ENCODE measurements at places on chromosomes 6 and 20.

GRCh38 chr20:59028812-59029211 is 3.3 kb downstream of the ATP5F1E start:
- no peak for DNase-seq

GRCh38 chr6:83518816-83519480 is 6.6 kb downstream of the PRSS35 start:
- no peak for DNase-seq

GRCh38 chr6:169921217-169921616 is 169.8 kb downstream of the ERMARD start:
- no peak for DNase-seq

DNA sequence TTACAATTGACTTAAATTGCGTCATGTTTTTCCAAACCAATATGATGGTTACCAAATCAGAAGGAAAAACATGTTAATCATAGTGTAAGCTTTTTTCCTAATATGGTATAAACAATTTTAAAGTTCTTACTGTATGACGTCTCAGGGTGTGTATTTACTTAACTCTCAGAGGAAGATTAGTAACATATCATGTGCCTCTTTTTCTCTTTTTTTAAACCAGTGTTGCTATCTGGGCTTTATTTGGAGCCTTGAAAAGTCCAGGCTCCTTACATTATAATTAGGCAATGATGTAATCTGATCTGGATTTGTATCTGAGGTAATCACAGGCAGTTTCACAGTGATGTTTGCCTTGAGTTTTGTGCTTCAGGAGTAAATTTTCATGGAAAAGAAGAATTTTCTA is 20.4 kb upstream of the RAB23 start:
- DNase-seq, result no peak

GRCh38 chr6:340991-341827 is 48.9 kb downstream of the DUSP22 start:
- DNase-seq, result no peak

DNA sequence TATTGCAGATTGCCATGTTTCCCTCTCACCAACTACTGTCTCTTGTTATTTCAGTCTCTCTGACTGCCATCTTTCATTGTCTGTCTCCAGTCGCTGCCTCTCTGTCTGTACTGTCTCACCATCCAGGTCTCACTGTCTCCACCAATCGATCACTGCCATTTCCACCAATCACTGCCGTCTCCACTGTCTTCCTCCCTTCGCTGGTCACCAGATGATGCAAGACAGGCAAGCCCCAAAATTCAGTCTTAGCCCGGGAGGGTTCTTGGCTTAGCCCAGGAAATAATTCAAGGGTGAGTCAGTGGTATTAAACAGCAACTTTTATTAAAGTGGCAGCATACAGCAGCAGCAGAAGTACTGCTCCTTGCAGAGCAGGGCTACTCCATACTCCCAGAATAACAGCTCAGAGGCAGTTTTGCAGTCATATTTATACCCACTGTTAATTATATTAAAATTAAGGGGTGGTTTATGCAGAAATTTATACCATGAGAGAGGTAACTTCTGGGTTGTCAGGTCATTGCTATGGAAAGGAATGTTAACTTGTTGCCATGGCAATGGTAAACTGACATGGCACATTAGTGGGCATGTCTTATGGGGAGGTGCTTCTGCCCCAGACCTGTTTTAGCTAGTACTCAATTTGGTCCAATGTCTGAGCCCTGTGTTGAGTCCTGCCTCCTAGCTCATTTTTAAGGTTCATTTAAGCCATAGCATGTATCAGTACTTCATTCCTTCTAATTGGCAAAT is 23.0 kb upstream of the ECHDC1 start:
- no peak for DNase-seq

GRCh38 chr20:58747211-58747610 is 54.6 kb downstream of the NPEPL1 start:
- DNase-seq, result no peak

DNA sequence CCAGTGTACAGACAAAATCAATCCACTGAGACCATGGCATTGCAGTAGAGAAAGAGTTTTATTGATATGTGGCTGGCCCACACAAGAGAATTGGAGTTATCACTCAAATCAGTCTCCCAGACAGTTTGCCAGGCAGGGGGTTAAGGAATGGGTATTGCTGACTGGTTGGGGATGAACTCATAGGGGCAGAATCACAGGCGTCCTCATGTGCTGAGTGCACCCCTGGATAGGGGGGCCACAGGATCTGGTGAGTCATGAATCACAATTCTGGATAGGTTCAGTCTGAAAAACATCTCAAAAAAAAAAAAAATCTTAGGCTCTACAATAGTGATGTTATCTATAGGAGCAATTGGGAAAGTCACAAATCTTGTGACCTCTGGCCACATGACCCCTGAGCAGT is 29.5 kb upstream of the ILRUN start:
- no peak for DNase-seq

- no peak for DNase-seq
Observed at GRCh38 chr20:7742479-7742878, 197.8 kb downstream of the HAO1 start.

- no peak for DNase-seq
Observed at GRCh38 chr20:46786566-46786965, 77.1 kb downstream of the SLC2A10 start.

DNA sequence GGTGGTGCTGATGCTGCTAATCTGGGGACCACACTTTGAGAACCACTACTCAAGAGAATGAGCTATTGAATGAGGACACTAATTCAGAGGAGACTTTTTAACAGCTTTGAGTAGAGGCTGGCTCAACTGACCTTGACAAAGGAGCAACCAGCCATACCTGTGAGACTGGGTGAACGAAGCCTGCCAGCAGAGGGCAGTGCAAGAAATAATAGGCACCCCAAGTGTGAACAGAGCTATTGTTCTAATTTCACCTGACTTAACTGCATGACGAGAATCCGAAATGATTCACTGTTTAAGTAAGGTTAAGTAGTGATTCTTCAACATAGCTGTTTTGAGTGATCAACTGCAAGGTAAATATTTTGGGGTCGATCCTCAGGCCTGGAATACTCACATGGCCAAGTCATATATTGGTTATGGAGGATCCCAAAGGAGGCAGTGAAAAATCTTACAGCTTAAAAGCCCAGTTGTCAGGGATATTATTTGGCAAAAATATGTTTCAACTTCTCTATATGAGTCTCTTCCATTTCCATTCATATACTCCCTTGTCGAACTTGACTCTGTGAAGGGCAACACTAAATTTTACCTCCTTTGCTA is 550.5 kb upstream of the MARCKS start:
- peak; percentile 29 for DNase-seq

DNA sequence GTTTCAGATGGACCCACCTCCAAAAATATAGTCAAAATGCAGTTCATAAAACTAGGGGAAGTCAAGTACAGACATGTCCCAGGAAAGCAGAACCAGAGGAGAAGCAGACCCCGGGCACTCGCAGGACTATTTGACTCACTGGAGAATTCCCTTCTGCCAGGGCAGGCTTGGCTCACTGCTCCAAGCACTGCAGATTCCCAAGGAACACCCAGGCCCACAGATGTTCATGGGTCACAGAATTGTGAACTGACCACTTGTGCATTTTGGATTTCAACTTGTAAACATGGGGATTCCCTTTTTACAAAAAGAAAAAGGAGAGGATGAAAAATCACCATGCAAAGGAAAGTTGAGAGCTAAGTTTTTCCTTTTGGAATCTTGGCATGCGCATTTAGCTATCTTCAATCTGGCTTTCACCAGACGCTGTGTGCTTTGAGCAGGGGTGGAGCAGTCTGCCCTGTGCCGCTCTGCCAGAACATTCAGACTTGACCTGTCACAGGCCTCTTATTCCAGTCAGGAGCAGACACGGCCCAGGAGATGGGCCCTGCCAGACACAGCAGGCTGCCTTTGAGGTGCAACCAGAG is 237.5 kb upstream of the TAB2 start:
- no peak for DNase-seq

GRCh38 chr6:44441091-44441855 is 53.8 kb downstream of the CDC5L start:
- no peak for DNase-seq

DNA sequence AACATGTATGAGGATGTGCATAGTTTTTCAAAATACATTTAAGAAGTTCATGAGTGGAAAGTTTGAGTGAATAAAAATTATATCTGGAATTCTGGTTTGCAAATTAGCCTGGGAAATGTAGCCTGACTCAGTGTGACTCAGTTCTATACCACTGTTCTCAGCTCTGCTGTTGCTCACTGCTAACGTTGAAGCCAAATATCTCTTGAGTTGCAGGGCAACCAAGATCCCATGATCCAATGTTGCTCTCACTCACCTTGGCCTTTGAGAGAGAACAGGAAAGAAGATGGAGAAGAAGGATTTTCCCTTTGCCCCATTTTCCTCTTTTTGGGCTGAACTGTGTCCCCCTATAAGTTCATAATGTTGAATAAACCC is 28.9 kb downstream of the PSMB9 start:
- DNase-seq, result no peak

DNA sequence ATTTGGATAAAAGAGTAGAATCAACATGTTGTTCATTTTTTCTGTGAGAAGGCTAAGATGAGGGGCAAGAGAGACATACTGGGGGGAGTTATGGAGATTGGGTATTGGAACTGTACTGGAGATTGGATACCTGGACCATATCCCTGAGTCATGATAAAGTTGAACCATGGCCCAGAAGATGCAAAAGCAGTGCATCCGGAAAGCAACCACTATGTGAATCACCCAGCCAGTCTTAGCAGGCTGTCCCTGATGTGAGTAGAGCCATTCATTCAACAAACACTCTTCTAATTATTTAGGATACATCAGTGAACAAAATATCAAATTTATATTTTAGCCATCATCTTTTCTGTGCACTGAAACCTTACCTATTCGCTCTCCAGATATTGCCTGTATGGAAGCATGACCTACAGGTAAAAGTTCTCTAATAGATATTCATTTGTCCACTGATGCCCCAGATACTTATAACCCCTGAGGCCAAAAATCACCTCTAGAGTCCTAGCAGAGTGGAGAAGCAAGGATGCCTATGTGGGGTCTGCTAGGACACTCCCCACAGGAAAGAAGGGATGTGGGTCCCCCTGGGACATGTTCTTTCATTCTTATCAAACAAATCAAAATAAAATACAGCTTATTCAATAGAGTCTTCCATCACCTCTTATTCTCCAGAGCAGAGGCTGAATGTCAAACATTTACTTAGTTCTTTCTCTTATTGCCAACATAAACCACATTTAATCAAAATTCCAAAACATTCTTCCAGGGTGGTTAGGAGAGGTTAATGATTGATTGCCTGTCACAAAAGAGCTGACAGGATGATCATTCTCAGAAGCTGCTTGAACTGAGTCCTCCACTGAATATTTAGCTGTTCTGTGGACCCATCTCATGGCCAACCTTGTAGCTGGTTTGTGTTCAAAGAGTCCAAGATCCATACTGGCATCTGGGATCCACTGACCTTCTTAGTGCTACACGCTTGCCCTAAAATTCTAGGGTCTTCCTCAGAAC is 37.0 kb upstream of the PKHD1 start:
- no peak for DNase-seq

DNA sequence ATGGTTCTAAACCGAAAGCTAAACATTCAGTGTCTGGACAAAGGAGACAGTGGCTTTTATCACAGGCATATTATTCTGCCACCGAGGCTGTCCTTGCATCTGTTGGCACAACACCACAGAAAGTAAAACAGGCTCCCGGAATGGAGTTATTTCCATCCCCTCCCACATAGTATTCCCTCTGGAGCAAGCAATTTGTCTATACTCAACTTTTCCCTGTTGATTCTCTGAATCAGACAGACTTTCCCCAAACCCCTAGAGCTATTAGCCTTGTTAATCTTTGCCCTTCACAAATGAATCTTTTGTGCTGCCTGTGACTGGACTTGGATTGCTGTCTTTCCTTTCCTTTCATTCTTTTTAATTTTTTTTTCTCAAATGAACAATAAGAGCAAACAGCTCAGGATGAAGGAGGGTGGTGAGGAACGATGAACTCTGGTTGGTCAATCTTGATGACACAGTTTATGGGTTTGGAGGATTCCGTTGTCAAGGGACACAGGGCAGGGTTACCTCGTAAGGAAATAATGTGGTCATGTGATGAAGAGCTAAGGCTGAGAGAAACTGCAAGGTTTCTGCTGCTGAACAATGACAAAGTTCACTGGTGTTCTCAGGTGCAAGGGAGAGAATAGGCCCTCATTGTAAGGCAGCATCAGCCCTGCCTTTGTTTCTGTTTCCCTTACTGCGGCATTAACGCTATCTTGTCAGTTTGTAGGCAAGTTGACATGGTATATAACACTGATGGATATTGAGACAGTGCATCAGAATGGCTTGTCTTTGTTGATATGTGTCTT is 275.0 kb upstream of the BMP2 start:
- DNase-seq, result no peak

GRCh38 chr20:25148181-25148981 is 47.1 kb upstream of the ENTPD6 start:
- peak; percentile 20 for DNase-seq

DNA sequence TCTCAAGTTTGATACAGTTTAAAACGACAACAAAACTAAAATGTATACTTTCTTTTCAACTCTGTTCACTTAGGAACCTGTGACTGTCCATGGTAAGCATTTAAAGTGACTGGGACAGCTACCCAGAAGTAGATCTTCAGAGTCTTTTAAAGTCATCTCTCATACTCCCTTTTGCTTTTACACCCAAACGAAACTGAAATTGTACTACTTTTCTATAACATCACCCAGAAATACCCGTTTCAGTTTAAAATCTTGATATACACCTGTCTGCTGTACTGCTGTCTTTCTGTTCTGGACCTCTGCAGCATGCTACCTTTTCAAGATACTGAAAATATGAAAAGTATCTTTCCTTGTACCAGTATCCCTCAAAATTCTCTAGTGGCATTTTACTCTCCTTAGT is 170.4 kb upstream of the THEMIS start:
- peak; percentile 3 for DNase-seq

DNA sequence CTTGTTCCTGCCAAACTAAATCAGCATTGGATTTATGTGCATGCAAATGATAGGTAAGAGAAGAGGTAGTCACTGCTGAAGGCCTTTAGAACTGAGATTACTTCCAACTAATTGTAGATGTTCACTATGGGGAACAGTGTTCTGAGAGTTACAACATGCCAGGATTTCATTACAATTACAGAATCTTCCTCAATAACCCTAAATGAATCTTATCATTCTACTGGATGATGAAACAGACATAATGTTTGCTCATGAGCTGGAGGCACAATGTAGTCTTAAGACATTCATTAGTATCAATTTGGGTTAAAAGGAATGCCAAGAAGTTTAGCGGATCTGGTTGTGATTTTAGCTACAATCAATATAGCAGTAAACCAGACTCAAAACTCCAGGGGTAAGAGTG is 248.9 kb upstream of the THEMIS start:
- DNase-seq, result no peak

GRCh38 chr6:30071081-30071818 is 4.3 kb downstream of the PPP1R11 start:
- no peak for DNase-seq

Measured in RPMI8226 (cell line).